ENCODE measurements at places on chromosomes 13 and 19.

DNA sequence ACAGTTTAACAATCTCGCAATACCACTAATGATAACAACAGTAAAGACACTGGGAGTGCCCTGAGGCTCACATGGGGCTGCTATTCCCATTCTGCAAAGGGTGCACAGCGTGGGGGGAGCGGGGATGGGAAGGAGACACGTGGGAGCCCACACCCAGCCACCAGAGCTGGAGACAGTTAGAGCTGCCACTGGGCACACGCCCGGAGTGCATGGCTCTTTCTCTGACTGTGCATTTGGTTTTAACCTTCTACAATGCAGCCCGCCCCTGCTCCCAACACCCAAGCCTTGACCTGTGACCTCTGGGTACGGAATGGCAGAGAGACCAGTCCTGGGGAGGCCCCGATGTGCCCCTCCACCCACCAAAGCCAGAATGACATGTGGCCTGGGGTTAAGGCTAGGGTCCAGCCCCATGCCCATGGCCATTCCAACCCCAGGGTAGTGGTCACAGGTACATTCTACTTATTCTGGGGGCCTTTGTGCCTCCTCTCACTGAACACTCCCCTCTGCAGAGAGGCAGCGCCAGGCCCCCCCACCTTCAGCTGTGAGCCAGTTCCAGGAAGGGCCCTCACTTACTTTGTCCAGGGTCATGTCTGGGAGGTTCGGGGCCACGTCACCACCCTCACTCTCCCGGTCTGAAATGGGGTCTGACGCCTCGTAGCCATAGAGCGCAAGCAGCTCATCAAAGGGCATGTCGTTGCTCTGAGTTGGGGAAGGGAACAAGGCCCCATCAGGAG, 17.1 kb downstream of the MIER2 start:
- no peak for DNase-seq

- DNase-seq = no peak
Observed at GRCh38 chr13:39656325-39656677, 839 bp downstream of the COG6 start.

DNA sequence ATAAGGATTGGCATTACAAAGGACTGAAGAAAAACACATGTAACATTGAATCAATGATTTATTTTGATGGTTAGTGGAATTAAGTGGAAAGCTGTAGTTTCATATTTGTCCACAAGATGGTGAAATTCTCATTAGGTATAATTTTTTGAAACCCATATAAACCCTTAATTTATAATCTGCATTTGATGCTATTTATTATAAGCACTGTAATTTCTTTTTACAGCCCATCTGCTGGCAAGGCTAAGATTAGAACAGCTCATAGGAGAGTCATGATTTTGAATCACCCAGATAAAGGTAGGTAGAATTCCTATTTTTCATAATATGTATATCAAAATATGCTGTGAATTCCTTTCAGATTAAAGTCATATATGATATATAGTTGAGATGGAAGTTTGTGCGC, 62.2 kb downstream of the DNAJC15 start:
- no peak for DNase-seq

GRCh38 chr13:47426126-47426849, 529.4 kb upstream of the HTR2A start:
- no peak for DNase-seq

- no peak for DNase-seq
Observed at GRCh38 chr13:97021241-97021640, 27.0 kb upstream of the OXGR1 start.

GRCh38 chr13:22055259-22055658, 384.4 kb downstream of the FGF9 start:
- DNase-seq = no peak

DNA sequence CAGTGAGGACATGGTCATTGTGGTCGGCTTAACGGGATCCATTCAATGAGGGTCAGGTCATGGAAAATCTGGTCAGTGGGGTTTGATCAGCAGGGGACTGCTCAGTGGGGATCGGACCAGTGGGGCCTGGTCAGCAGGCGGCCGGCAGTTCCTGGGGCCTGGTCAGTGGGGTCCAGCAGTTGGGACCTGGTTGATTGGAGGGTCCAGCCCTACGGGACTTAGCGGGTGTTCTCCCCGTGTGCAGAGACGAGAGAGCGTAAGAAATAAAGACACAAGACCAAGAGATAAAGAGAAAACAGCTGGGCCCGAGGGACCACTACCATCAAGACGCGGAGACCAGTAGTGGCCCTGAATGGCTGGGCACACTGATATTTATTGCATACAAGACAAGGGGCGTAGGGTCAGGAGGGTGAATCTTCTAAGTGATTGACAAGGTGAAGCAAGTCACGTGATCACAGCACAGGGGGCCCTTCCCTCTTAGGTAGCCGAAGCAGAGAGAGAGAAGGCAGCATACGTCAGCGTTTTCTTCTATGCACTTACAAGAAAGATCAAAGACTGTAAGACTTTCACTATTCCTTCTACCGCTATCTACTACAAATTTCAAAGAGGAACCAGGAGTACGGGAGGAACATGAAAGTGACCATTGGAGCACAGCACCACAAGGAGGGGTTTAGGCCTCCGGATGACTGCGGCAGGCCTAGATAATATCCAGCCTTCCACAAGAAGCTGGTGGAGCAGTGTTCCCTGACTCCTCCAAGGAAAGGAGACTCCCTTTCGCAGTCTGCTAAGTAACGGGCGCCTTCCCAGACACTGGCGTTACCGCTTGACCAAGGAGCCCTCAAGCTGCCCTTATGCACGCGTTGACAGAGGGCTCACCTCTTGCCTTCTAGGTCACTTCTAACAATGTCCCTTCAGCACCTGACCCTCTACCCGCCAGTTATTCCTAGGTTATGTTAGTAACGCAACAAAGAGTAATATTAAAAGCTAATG, 62.1 kb upstream of the TPM4 start:
- no peak for DNase-seq

DNA sequence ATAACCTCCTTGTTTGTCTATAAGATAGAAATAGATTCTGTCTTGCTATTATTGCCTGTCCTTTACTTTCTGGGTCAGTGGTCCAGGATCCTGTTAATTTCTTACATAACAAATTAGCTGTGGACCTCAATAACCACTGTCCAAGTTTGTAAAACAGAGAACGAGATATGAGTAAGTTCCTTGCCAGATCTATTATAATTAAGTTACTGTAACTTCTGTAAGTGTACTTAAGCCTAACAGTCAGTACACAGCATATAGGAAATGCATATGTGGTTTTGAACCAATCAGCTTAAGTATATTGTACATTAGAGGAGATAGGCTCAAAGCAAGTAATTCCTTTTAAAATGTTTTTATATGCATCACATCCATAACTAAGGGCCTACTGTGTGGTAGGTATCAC, 34.9 kb downstream of the HTR2A start:
- DNase-seq = no peak

DNA sequence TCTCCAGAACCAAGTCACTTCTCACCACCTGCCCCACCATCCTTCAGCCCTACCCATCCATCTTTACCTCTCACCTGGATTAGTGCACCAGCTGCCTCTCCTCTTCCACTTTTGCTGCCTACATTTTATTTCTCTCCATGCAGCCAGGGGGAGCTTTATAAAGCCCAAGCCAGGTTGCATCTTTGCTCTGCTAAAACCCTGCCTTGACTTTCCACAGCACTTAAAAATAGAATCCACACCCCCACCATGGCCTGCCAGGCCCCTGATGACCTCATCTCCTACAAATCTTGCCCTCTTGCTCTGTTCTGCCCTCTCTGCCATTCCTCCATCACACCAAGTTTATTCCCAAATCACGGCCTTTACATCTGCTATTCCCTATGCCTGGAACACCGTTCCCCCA, 1.8 kb downstream of the HOOK2 start:
- DNase-seq = no peak

DNA sequence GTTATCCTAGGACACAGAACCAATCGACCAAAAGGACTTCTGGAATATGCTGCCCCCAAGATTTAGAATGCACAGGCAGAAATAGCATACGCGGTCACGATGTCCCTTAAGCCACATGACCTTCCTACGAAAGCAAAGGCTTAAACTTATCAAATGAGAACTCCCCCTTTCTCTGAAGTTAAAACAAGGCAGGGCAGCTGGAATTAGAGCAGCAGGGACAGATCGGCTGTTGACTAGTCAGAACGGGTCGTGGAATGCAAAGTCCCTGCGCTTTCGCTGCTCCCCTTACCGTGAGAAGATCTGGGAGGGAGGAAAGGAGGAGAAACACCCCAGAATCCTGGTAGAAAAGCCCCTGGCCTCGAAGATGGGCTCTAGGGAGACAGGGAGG, 799 bp upstream of the USPL1 start:
- peak; percentile 9 for DNase-seq

DNA sequence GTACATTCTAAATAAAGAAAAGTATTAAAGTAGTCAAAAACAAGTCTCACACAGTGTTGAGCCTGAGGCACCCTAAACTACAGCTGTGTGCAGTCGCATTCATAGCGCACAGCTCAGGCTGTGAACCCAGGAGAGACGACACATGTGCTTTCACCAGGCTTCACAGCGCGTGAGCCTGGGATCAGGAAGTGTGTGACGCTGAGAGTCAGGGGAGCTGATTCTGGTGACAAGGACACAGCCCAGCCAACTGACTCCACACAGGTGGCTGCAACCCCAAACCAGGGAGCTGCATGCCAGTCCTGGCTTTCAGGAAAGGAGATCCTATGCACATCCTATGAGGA, 41.6 kb downstream of the COL4A1 start:
- DNase-seq = no peak

- DNase-seq = no peak
Observed at GRCh38 chr13:80462037-80462436, 121.1 kb upstream of the SPRY2 start.

DNA sequence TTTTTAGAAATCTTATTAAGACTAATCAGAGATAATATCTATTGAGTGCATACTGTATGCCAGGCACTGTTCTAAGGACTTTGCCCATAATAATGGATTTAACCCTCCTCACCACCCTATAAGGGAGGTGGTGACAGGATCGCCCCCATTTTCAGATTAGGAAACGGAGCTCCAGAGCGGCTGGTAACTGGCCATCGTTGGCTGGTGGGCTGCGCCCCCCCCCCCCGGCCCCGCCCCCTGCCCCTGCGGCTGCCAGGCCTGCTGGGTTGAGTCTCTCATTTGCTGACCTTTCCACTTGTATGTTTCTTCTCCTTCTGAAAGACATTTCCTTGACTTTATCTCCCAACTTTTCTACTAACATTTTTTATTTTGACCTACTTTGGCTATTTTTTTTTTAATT, 8.5 kb downstream of the ARHGEF7 start:
- DNase-seq = no peak

GRCh38 chr19:12766051-12766521, 9.3 kb downstream of the HOOK2 start:
- peak; percentile 72 for DNase-seq

DNA sequence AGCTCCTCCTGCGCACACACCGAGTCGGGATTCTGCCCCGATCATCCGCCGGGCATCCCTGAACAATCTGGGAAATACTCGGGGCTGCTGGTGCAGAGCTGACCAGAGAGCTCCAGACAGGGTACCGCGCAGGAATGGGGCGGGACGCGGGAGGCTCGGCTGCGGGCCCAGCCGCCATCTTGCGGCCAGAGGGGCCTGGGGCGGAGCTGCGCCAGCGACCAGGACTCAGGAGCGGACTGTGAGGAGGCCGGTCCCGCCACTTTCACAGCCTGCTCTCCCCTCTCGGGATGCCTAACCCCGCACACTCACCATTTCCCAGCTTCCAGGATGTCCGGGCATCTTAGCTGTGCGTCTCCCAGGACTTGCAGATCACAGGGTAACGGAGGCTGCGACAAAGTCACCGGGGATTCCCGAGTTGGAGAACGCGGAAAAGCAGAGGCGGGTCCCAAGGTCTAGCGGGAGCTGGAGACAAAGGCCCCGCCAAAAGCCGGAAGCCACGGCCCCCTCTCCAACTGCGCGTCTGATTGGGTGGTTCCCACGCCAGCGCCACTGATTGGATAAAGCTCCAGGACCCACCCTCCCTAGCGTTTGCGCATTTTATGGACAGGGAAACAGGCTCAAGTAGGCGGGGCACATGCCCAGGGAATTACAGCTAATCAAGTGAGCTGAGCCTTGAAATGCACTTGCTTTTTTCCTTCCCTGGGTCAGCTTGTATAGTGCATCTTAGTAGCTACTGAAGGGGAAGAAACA, 15.8 kb upstream of the ZNF43 start:
- DNase-seq = peak; percentile 81

DNA sequence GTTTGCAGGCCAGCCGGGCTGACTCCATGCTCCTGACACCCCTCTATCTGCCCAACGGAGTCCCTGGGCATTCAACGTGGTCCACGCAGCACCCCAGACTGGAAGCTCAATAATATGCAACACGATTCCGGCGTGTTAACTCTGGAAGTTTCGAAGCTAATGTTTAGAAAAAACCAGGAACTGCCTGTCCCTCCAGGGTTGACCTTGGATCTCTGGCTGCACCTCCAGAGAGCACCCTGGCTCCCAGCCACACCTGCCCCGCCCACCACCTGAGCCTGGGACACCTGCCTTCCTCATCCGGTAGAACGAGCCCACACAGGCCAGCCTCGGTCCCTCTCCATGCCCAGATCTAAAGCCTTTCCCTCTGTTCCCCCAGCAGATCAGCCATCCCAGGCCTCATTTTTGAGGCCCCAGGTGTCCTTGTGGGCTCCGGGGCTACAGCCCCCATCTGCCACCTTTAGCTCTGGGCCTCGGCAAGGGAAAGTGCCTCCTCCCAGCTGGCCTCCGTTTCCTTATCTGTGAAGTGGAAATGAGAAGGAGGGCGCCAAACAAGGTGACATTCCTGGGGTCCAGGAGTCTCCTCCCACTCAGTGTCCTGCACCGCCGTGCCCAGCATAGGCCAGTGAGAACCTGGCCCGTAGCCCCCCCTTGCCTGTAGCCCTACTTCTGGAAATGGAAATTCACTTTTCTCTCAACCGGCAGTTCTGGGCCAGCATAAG, 38.7 kb downstream of the KLF2 start:
- DNase-seq = no peak

DNA sequence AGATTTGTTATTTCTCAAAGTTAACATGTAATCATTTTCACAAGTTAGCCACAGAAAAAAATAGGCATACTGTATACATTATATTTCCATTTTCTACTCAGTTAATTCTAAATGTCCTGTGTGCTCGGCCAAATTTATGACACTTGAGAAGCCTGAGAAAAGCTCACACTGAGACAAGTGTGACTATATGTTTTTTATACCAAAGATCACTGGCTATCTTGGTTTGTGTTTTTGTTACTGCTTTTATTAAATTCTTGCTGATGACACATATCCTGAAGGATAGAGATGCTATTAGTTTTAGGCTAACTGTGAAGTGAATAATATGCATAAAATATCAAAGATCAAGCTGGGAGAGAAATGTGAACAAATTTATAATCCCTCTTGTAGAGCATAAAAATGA, 49.3 kb upstream of the IL17D start:
- no peak for DNase-seq

DNA sequence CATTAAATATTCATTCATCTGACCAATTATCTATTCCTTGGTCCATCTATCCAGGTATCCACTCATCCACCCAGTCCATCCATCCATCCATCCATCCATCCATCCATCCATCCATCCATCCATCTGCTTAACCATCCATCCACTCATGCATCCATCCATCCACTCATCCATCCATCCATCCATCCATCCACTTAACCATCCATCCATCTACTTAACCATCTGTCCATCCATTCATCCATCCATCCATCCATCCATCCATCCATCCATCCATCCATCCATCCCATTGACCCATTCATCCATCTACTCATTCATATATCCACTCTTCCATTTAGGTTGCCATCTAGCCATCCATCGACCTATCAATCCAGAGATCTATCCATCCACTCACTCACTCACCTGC, 11.4 kb downstream of the MYBPC2 start:
- DNase-seq = no peak

Measured in activated CD8-positive, alpha-beta memory T cell treated with anti-CD3 and anti-CD28 coated beads for 4 hours (primary cell).